Activated naive CD4-positive, alpha-beta T cell (primary cell): ENCODE measurements at places on chromosomes 11 and 22.

- DNase-seq: no peak
Observed at GRCh38 chr11:63756919-63757761, 11.4 kb downstream of the ZFTA start.

- DNase-seq: no peak
Observed at GRCh38 chr11:41334007-41334933, 125.2 kb downstream of the LRRC4C start.

- DNase-seq: no peak
Observed at GRCh38 chr11:127000981-127001380, 411 bp upstream of the KIRREL3 start.

GRCh38 chr11:85947431-85948272 lies 92.5 kb downstream of the CCDC83 start:
- DNase-seq: no peak

- no peak for DNase-seq
Observed at GRCh38 chr11:3892156-3892555, 36.7 kb downstream of the STIM1 start.

DNA sequence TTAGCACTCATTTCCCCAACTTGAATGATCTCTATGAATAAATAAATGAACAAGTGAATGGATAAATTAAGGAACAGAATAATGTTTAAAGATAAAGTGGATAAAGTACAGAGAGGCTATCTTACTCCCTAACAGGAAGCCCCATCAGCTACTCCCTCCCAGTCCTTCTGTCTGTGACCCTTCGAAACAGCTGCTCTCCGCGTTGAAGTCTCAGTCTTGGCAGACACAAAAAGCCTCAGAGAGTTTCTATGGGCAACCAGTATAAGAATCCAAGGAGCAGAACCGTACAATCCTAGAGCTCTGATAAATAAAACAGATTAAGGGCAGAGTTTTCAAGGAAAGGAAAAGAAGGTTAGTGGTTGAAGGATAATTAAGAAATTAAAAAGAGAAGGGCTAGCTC lies 35.0 kb downstream of the GUCY1A2 start:
- no peak for DNase-seq

DNA sequence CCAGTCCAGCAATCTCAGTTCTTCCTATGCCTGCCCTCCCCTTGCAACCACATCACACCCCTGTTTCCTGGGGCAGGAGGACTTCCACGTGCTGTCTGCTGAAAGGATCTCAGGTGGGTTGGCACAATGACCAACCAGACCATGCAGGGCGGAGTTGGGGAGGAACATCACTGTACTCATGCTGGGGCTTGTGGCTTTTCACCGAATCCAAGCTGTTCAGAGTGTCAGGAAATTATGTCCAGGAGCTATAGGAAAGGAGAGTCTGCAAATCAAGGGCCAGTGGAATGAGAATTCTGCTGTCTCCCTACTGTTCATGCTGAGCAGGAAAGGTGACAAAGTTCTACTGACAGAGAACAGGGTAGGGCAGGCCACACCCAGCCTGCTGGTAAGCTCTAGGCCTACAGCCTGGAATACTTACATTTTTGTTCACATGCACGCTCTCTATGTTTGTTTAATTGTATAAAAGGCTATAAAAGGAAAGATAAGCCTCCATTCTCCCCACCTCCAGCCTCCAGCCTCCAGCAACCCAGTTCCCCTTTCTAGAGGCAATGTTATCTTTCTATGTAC lies 1.7 kb upstream of the PLAAT2 start:
- DNase-seq: no peak

GRCh38 chr22:30251711-30252110 lies 5.2 kb upstream of the LIF start:
- no peak for DNase-seq

DNA sequence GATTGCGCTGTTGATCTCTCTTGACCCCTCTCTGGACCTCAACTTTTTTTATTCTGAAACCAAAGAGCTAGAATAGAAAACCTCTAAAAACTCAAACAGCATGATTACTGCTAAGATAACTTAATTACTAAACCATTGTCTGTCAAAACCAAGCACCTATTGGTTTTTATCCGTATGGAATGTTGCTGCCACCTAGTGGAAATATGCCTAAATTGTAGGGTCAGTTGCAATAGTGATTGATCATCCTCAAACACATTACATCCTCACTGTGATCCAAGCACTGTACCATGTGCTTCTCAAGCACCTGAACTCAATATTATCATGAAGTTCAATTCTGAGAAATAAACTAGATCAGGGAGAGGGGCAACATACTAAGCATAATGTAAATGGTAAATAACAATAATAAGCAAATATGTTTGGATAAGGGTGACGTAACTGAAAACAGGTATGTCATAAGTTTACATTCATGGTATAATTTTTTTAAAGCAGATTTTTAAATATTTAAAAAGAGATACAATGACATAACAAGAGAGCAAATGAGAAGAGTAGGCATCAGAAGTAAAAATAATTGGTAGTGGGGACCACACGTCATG lies 3.8 kb upstream of the OR5A2 start:
- no peak for DNase-seq

- no peak for DNase-seq
Observed at GRCh38 chr22:30877662-30878515, 90.7 kb downstream of the MORC2 start.

GRCh38 chr11:117910941-117911655 lies 18.1 kb downstream of the TMPRSS13 start:
- no peak for DNase-seq

- DNase-seq: no peak
Observed at GRCh38 chr11:3823303-3823702, 14.9 kb downstream of the PGAP2 start.

- DNase-seq: no peak
Observed at GRCh38 chr11:61367406-61367805, 5.2 kb downstream of the TMEM138 start.

- DNase-seq: no peak
Observed at GRCh38 chr11:91998481-91998880, 226.1 kb upstream of the FAT3 start.

GRCh38 chr22:28983788-28984441 lies 77.7 kb downstream of the C22orf31 start:
- DNase-seq: no peak

DNA sequence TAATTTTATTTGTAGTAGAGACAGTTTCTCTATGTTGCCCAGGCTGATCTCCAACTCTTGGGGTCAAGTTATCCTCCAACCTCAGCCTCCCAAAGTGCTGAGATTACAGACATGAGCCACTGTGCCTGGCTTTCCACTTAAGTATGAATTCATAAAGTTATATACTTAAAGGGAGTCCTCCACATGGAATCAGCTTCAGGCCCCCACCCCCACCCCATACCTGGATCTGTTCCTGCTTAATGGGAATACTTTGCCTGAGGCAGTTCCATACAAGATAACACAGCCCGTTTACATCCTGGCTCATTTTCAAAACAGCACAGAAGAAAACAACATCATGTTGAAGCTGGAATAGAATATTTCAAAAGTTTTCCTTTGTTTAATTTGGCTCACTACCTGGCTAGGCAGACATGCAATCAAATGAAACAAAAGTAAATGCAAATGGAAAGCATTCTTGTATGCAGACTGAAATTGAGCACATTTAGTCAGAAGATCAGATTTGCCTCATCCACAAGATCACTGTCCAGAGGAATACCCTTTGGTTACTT lies 82.4 kb downstream of the FAT3 start:
- no peak for DNase-seq

GRCh38 chr11:77457340-77457739 lies 16.6 kb downstream of the PAK1 start:
- DNase-seq: no peak

- DNase-seq: no peak
Observed at GRCh38 chr11:5040876-5041275, 5.5 kb upstream of the OR52J3 start.

DNA sequence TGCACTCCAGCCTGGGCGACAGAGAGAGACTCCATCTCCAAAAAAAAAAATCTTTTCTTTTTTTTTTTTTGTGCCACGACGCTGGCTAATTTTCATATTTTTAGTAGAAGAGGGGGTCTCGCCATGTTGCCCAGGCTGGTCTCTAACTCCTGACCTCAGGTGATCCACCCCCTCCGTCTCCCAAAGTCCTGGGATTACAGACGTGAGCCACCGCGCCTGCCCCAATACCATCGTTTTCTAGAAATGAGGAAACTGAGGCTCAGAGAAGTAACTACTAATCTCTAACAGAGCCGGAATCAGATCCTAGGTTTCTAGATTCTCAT lies 13.5 kb downstream of the SSH3 start:
- DNase-seq: no peak

DNA sequence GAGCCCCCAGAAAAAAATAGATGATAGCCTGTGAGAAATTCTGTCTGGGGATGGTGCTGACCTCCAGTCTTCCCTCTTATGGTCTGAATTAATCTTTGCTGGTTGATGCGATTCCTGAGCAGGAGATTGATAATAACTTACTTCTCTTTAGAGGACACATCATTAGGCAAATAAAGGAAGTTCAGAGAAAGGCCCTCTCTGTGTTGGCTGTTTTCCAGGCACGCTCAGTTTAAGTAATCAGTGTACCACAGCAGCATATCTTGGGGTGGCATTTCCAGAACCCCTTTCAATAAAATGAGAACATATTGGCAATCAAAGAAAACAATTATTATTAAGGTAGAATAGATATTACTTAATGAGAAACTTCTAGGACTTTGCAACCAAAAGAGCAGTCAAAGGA lies 1129.3 kb upstream of the RAG2 start:
- DNase-seq: no peak

GRCh38 chr11:120270386-120270785 lies 30.4 kb downstream of the POU2F3 start:
- DNase-seq: no peak

- DNase-seq: no peak
Observed at GRCh38 chr11:47378836-47379170, 456 bp upstream of the SPI1 start.

DNA sequence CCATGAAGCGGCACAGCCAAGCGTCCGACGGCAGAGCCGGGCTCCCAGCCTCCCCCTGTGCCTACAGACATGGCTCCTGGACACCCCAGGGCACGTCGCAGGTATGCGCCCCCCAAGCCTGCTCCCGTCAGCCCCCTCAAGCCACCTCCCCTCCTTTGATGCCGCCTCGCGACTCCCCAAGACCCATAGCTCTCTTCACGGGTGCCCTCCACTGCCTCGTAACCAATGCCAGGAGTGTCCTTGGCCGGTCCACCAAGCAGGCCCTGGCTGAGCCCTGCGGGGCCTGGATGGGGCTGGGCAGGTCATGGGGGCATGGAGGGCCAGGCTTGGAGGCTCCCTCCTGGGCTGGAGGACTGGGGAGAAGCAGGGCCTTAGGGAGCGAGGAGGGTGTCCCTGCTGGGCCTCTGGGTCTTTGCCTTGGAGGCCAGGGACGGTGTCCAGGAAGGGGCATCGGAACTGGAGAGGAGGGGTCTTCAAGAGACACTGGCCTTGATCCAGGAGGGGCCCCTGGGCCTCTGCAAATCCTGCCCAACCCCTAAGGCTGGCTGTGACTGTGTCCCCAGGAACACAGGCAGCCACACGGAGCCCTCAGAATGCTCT lies 9.2 kb downstream of the ANO9 start:
- DNase-seq: no peak

DNA sequence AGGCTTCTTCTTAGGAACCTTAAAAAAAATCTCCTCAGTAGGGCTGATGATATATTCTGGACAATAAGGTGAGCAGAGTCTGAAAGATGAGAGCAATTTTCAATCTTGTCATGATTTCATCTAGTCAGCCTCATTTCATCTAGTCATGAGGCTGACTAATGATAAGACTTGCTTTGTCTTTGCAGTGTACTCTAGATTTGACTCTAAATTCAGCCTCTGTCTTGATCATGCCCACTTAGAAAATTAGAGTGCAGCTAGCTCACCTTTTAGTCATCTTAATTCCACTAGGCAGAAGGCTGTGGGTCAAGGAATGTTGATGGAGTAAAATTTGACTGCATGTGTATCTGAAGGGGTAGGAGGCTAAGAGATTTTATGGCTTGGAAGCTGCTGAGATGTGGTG lies 5.5 kb downstream of the EHF start:
- no peak for DNase-seq

- DNase-seq: no peak
Observed at GRCh38 chr11:18722293-18722637, 3.7 kb downstream of the IGSF22 start.

DNA sequence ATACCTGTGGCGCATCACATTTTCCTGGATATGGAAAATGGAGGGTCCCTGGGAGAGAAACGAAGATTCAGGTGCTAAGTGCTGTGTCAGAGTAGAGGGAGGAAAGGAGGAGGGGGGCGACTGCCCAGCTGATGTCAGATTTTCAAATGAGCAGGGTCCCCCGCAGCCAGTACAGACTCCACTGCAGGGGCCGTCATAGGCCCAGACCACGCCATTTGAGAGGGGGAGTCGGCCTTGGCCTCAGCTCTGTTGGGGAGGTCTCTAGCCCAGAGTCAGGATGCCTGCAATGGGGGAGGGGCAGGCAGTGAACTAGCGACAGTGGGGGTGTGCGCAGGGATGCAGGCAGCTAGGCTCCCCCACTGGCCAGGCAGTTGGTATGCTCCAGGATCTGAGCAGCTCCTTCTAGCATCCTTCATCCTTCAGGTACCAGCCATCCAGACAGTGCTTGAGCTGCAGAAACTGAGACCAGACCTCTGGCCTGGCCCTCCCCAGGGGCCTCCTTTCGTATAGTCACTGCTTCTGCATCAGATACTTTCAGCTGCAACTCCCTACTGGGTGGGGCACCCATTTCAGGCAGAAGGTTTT lies at the start of the genes BSCL2 and GNG3:
TSS of gene BSCL2 (minus strand) at position 148 of the 585 bp plus-strand sequence. CDS start 229 bp downstream, outside the sequence.
TSS of gene GNG3 (plus strand) at position 400 of the 585 bp plus-strand sequence. CDS start 620 bp downstream, outside the sequence.
- DNase-seq: no peak

GRCh38 chr22:24441406-24442351 lies 14.3 kb downstream of the ADORA2A start:
- no peak for DNase-seq

DNA sequence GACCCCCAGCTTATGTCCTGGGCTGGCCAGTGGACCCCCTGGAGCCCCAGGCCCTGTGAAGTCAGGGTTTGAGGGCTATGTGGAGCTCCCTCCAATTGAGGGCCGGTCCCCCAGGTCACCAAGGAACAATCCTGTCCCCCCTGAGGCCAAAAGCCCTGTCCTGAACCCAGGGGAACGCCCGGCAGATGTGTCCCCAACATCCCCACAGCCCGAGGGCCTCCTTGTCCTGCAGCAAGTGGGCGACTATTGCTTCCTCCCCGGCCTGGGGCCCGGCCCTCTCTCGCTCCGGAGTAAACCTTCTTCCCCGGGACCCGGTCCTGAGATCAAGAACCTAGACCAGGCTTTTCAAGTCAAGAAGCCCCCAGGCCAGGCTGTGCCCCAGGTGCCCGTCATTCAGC lies 24.6 kb downstream of the CSF2RB start:
- DNase-seq: no peak

GRCh38 chr22:38843201-38843656 lies 599 bp downstream of the NPTXR start:
- no peak for DNase-seq

- no peak for DNase-seq
Observed at GRCh38 chr22:36384766-36385481, 2.8 kb downstream of the MYH9 start.
